WTC11 (cell line): ENCODE measurements at places on chromosomes 5 and 9.
A peak's percentile ranks its signal among the peaks of the same experiment; 100 is the strongest.

GRCh38 chr9:18297056-18297841 lies 176.7 kb upstream of the ADAMTSL1 start:
- H3K4me3 ChIP-seq: no peak overlapping the region
- H3K36me3 ChIP-seq: no peaks in the 10 kb centered on the region
- peaks cover 12% of the 10 kb centered on the region for H3K4me1 ChIP-seq
- H3K27me3 ChIP-seq: no peaks in the 10 kb centered on the region

DNA sequence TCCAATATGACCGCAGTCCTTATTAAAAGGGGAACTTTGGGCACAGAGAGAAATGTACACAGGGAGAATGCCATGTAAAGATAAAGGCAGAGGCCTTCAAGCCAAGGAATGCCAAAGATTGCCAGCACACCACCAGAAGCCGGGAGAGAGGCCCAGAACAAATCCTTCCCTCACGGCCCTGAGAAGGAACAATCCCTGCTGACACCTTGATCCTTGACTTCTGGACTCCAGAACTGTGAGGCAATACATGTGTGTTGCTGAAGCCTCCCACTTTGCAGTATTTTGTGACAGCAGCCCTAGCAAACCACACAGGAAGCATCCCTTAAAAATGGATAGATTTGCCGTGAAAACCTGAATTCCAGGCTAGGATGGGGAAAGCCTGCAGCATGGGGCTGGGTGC lies 80.0 kb downstream of the MAMDC2 start:
- no peak overlapping the region for H3K4me3 ChIP-seq
- H3K27me3 ChIP-seq: no peaks in the 10 kb centered on the region
- peaks cover 10% of the 10 kb centered on the region for H3K4me1 ChIP-seq
- DNase-seq: no peak
- H3K36me3 ChIP-seq: no peaks in the 10 kb centered on the region
- no peak overlapping the region for H3K27ac ChIP-seq

GRCh38 chr5:32315221-32316014 lies 2.7 kb upstream of the MTMR12 start:
- no peak overlapping the region for H3K4me3 ChIP-seq
- H3K4me1 ChIP-seq: peaks cover 17% of the 10 kb centered on the region
- H3K27ac ChIP-seq: 0 out of 2 replicates have a peak overlapping the region, but pooled peaks have one; percentile 57
- H3K27me3 ChIP-seq: no peaks in the 10 kb centered on the region
- 0 out of 2 replicates have a peak, but pooled peaks cover under 1% of the 10 kb centered on the region for H3K36me3 ChIP-seq

DNA sequence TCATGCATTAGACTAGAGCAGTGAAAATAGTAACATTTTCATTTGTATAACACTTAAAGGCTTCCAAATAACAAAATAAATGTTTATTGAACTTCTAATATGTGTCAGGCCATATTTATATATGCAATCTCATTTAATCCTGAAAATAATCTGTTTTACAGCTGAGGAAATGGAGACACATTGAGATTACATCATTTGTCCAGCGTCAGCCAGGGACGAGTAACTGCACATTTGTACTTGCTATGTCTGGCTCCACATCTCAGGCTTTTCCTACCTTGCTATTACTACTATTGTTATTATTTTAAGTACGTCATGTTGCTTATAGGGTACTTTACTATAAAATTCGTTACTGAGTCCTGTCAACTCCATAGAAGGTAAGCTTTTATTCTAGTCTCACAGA lies 3.8 kb upstream of the C9 start:
- no peaks in the 10 kb centered on the region for H3K27me3 ChIP-seq
- no peak overlapping the region for H3K27ac ChIP-seq
- no peak overlapping the region for H3K4me3 ChIP-seq
- peaks cover 24% of the 10 kb centered on the region for H3K4me1 ChIP-seq
- H3K36me3 ChIP-seq: no peaks in the 10 kb centered on the region

DNA sequence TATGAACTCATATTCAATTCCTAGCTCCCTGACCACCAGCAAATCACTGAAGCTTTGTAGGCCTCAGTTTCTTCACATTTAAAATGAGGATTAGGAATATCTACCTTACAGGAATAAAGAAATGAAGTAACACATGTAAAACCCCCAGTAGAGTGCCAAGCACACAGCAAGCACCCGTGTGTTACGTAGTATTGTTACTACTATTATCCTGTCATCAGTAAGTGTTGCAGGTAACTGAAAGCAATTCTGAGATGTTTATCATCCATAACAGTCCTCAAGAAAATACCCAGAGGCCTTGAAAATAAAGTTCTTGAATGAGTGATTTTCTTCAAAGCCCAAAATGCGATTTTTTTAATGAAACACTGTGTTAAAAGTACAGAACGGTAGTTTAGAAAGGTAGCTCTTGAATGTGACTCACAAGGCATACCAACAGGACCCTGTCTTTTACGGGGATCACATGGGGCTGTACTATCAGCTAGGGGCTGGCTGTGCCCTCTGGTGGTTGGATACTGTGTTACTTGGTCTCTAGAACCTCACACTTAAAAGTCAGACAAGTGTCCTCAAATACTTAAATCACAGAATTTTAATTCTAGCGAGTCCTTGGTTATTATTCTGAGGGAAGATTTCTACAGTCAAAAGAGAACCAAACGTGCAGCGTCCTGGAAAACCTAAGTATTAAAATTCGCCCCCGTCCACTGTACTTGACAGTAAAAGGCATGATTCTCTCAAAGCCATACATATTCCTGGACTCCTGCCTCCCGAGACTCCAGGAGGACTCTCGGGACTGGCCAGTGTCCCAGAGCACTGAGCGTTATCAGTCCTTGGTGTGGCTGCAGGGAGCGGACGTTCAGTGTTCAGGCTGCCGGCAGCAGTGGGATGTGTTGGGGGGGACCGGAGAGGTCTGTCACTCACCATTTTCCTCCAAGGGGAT lies 725 bp downstream of the NDUFB6 start:
- peaks cover 17% of the 10 kb centered on the region for H3K36me3 ChIP-seq
- peak overlapping the region; percentile 99 for H3K4me3 ChIP-seq
- DNase-seq: peak; percentile 68

GRCh38 chr5:177335701-177336065 lies 15.8 kb downstream of the LMAN2 start:
- no peak overlapping the region for H3K4me3 ChIP-seq
- DNase-seq: no peak
- peaks cover 58% of the 10 kb centered on the region for H3K36me3 ChIP-seq
- H3K27me3 ChIP-seq: no peaks in the 10 kb centered on the region
- peaks cover 41% of the 10 kb centered on the region for H3K4me1 ChIP-seq
- H3K27ac ChIP-seq: peak overlapping the region; percentile 97

GRCh38 chr5:32339878-32340277 lies 27.1 kb upstream of the MTMR12 start:
- peaks cover 8% of the 10 kb centered on the region for H3K27me3 ChIP-seq
- no peak for DNase-seq
- H3K4me3 ChIP-seq: no peak overlapping the region
- H3K4me1 ChIP-seq: no peaks in the 10 kb centered on the region
- H3K27ac ChIP-seq: no peak overlapping the region

DNA sequence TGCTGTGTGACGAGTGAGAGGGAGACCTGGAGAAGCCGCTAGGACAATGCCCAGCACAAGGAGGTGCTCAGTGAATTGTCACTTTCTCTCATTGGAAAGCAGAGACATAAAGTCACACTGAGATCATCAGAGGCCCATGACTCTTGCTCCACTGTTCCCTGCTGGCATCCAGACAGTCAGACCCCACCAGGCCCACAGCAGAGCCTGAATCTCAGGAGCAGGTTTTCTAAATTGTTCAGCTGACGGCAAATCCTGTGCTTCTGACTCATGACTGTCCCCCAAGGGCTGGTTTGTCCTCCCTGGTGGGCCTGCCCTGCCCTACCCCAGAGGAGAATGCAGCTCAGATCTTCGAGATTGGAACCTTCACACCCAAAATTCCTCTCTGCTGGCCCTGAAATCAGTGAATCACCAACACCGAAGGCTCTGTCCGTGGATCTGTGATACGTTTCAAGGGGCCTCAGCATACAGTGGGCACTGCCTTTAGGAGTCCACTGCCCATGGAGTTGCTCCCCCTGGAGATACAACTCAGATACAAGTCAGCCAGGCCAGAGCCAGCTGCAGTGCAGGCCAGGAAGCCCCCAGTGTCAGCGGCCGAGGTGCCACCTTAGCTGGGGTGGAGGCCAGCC lies 2.7 kb downstream of the PTGES start:
- no peak overlapping the region for H3K4me3 ChIP-seq
- no peak for DNase-seq
- no peaks in the 10 kb centered on the region for H3K27me3 ChIP-seq
- no peaks in the 10 kb centered on the region for H3K36me3 ChIP-seq

DNA sequence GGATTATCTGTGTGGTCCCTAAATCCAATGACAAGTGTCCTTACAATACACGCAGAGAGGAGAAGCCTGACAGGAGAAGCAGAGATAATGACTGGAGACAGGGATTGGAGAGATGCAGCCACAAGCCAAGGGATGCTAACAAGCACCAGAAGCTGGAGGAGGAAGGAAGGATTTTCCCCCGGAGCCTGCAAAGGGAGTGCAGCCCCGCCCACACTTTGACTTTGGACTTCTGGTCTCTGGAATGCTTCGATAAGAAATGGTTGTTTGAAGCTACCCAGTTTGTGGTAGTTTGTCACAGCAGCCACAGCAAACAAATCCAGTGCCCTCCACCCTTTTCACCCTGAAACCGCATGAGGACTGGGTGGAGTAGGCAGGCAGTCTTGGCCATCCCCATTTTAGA lies 77.2 kb upstream of the BOD1 start:
- H3K4me3 ChIP-seq: no peak overlapping the region
- peaks cover 3% of the 10 kb centered on the region; the same call in 1 of the 2 replicates for H3K27me3 ChIP-seq
- peaks cover 37% of the 10 kb centered on the region for H3K4me1 ChIP-seq
- peaks cover 17% of the 10 kb centered on the region for H3K36me3 ChIP-seq
- DNase-seq: no peak

DNA sequence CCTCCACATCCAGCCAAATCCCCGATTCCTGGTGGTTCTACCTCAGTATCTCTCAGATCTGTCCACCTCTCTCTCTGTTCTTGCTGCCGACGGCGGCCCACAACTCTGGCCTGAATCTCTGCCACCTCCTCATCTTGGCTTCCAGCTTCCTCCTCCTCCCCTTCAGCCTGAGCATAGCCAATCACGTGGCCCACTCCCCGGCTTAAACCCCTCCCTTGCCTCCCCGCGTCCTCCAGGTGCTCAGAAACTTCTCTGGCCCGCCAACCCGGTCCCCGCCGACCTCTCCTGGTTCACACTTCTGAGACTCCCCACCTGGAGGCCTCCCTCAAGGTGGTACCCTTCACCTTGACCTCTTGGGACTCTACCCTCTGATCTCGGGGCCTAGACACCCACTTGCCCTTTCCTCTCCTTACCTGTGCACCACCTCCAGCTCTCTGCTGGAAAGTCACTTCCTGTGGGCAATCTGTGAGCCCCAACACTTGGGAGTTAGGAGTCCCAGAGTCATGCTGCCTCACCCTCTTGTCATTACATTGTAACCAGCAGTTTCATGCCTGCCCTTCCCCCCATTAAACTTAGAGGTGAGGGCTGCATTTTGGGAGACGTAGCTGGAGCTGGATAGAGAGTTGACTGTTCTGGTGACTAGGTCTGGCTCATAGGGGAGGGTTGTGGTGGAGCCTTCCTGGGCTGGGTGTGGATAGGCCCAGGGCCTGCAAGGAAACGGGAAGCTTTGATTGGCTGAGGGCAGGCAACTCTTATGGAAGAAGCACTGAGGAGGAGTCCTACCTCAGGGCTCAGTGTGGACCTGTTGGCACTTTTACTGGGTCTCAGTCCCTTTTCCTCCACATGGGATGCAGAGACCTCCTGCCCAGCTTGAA lies 4.5 kb upstream of the SET start:
- DNase-seq: peak; percentile 81
- H3K27ac ChIP-seq: peak overlapping the region; percentile 97
- peak overlapping the region; percentile 96 for H3K4me3 ChIP-seq
- H3K4me1 ChIP-seq: peaks cover 44% of the 10 kb centered on the region

DNA sequence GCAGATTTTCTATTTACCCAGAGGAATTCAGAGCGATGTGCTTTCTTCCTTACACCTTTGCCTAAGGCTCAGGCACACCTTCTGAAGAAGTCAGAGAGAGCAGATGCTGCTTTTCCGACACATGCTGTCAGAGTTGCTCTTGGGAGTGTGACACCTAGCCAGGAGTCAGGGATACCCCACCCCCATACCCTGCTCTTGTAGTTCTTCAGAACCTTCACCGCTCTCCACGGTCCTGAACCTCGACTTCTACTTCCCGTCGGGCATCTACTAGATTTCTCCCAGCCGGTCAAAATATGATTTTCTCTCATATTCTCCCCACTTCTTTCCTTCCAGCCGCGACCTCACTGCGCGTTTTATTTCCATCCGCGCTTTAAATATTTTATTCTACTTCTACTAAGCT lies 1.7 kb downstream of the GRIN3A start:
- no peaks in the 10 kb centered on the region for H3K36me3 ChIP-seq
- H3K27me3 ChIP-seq: peaks cover 66% of the 10 kb centered on the region
- H3K4me1 ChIP-seq: peaks cover 40% of the 10 kb centered on the region
- peak; percentile 77 for DNase-seq

DNA sequence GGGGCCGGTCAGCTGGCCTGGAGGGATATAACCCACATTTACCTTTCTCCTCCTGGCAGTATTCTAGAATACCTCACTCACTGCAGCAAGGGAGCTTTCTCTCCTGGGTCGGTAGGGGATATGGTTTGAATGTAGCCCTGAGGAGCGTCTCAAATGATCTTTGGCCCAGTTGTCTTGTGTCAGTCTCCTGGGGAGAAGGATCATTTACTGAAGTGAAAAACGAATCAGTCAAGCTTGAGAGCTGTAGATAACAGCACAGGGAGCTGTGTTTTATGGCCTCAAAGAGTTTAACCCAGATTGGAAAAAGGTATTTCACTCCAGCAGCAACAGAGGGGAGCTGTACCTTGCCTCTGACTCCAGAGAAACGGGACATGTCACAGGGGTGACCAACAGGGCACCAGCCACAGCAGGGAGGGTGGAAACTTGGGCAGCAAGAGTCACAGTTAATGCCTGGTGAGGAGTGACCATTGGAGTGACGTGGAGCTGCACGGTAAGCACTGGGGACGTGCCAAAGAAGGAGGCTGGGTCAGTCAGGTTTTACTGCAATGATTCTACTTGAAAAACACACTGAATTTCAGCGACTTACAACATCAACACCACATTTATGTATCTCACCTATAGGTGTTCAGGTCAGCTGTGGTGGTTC lies 29.8 kb upstream of the ZFR start:
- H3K36me3 ChIP-seq: no peaks in the 10 kb centered on the region
- no peak overlapping the region for H3K4me3 ChIP-seq
- H3K27me3 ChIP-seq: peaks cover 3% of the 10 kb centered on the region
- H3K27ac ChIP-seq: 0 out of 2 replicates have a peak overlapping the region, but pooled peaks have one; percentile 34
- H3K4me1 ChIP-seq: peaks cover 19% of the 10 kb centered on the region
- DNase-seq: no peak

DNA sequence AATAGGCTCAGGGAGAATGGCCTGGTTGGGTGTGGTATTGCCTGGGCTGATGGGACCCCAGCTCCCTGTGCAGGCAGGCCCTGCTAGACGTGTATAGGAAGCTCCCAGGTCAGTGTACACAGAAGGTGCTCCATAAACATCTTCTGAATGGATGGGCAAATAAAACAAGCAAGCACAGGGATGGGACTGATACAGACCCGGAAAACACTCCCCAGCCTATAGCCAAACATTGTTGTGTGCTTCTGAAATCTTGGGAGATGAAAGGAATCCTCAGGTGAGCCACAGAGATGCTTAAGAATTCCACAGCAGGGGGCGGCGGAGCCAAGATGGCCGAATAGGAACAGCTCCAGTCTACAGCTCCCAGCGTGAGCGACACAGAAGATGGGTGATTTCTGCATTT lies 151.8 kb downstream of the ENTREP1 start:
- H3K4me1 ChIP-seq: peaks cover 20% of the 10 kb centered on the region
- H3K36me3 ChIP-seq: peaks cover 6% of the 10 kb centered on the region
- peak overlapping the region; percentile 29; the same call in 1 of the 2 replicates for H3K27ac ChIP-seq
- H3K4me3 ChIP-seq: peak overlapping the region; percentile 34
- peaks cover 8% of the 10 kb centered on the region for H3K27me3 ChIP-seq
- peak; percentile 58 for DNase-seq
